ENCODE measurements at places on chromosomes 3 and 15.

DNA sequence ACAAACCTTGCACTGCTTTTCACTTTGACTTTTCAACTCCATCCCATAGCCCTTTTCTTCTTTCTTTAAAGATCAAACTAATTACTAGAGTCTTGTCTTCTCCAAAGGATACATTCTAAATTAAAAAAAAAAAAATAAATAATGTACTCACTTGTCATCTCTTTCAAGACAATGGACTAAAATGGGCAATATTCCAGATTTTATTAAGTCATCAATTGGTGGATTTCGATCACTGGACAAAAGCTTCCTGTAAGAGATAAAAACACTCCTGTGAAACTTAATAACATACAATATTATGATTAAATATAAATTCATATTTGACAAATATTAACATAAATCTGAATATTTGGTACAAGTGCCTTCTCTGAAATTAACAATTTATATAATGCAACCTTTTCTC lies 34.1 kb downstream of the KPNA4 start:
- DNase-seq: no peak

DNA sequence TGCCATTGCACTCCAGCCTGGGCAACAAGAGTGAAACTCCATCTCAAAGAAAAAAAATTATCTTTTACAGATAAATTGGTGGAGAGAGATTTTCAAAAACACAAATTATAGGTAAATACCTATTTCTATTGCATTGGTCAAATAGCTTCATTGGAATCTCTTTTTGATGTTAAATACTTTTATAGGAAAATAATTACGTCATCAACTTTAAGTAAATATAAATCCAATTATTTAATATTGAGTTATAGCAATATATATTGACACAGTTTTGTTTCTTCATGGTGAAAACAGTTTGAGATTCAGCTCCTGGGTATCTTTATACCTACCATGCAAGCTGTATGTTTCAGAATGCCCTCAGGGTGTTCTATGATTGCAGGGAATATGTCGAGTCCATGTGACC lies 172.1 kb downstream of the TP63 start:
- no peak for DNase-seq

GRCh38 chr3:30186741-30187219 lies 419.6 kb upstream of the TGFBR2 start:
- no peak for DNase-seq

GRCh38 chr3:21830541-21830940 lies 79.5 kb upstream of the ZNF385D start:
- DNase-seq: no peak

DNA sequence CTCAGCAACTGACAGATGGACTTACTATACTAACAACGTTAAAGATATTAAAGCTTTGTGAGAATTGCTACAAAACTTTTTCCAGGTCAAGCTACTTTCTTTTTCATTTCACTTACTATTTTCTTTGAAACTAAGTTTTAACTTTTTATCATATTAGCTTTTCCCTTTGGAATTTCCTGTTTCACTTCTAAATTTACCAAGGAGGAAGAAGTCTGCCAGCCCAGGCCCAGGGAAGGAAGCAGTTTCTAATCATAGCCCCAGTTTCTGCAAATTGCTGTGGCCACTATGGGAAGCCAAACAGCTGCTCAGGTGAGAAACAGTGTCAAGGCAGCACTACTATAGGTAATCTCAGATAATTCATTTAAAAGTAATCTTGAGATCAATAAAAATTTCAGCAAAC lies 18.4 kb downstream of the CYFIP1 start:
- DNase-seq: no peak

- no peak for DNase-seq
These were observed 133.6 kb upstream of the MRPL3 start for GRCh38 chr3:131636266-131636775.

- no peak for DNase-seq
These were observed 59.8 kb downstream of the BOC start for GRCh38 chr3:113271189-113271588.

DNA sequence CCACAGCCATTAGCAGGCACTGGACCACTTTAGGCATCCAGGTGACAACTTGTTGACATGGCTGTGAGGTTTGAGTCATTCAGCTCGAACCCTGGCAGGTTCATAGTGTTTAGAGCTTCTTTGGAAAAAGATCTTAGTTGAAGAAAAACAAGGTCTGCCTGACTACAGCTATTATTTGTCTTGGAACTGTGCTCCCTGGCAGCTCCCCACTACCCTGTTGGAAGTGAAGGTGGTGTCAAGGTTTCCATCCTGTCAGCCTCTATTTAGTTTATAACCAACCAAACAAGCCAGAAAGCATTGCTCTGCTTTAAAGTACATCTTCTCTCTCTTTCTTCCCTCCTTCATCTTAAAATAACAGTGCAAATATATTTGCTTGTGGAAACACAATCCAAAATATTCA lies 56.8 kb downstream of the KAT2B start:
- no peak for DNase-seq

DNA sequence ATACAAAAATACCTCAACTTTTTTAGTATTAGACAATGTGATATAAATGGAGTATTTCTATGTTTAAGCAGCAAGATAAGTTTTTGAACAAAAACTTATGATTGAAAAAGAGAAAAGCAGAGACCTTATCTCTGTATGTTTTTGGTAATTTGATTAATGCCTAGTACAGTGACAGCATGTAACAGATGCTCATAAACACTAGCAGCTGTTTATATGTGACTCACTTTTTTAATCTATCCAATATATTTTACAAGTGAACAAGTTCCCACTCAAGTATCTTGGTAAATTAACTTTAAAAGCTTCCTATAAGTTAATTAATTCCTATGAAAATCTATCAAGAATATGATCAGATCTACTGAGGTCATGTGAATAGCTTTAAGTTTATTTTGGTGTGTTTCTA lies 55.1 kb downstream of the NGLY1 start:
- DNase-seq: no peak

GRCh38 chr15:92228830-92229229 lies 164.9 kb upstream of the ST8SIA2 start:
- no peak for DNase-seq

DNA sequence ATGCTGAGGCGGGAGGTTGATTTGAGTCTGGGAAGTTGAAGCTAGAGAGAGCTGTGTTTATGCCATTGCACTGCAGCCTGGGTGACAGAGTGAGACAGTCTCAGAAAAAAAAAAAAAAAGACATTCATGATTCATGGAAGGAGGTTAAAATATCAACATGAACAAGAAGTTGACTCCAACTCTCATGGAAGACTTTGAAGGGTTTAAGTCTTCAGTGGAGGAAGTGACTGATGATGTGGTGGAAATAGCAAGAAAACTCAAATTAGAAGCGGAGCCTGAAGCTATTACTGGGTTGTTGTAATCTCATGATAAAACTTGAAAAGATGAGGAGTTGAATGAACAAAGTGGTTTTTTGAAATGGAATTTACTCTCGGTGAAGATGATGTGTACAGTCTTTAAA lies 491.8 kb downstream of the SQOR start:
- DNase-seq: no peak

DNA sequence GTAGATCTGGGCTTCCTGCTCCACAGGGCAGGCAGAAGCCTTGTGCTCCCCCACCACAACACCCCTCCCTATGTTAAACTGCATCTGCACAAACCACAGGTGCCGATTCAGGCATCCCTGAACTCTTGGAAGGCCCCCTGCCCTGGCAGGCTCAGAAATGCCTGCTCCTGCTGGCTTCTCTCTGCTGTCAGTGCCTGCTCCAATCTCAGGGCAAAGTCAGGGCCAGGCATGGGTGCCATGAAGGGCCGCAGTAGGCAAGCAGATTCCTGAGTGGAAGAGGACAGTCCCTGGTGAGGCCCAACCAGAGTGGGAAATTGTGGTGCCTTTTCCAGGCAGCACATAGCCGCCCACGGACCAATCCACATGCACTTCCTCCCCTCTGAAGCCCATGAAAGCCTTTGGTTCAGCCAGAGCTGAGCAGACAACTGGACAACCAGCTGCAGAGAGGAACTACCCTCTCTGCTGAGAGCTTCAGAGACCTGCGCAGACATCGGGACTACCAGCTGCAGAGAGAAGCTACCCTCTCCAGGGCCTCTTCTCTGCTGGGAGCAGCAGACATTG lies 13.6 kb downstream of the PRR20G start:
- no peak for DNase-seq

DNA sequence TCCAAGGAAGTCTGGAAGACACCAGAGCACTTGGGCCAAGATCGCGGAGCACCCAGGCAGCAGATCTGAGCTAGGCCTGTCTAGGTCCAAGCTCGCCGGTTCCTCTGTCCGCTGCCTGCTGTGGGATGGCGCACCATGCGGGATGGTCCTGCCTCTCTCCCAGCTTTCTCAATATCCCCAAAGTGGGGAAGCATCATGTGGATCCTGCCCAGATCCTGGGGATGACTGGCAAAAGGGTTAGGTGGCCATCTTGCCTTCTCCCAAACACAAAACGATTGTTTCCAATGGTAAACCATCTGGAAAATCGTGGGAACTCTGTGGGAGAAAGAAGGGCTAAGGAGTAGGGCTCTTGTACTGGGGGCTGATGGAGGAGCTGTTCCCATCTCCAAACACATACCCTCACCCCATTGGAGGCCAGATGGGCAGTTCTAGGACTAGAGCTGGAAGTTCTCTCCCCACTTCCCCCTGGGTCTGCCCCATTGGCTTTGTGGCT lies 8.9 kb downstream of the PRKCD start:
- no peak for DNase-seq

- no peak for DNase-seq
These were observed 1306.3 kb upstream of the EPHA6 start for GRCh38 chr3:95508124-95508523.

All from KG1 (cell line).